ENCODE measurements at places on chromosomes 3 and 15.

GRCh38 chr3:107953722-107954121 is 137.1 kb downstream of the CD47 start:
- no peak for DNase-seq

DNA sequence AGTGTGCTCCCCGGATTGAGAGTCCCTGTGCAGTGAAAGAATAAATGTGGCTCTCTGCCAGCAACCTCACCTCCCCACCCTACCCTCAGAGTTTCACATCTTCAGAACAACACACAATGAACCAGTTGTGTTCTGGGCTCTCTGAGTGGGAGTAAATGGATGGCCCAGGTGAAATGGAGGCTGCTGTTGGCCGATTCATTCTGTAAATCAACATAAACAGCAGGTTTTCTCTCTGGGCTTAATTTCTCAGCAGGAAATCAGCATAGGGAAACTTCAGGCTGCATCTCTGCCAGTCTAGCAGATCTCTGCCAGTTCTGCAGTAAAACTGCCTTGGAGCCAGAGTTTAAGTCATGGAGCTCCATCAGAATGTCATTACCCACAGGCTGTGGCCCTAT is 54.6 kb upstream of the FURIN start:
- no peak for DNase-seq

GRCh38 chr15:61130950-61131942 is 97.9 kb downstream of the RORA start:
- no peak for DNase-seq

DNA sequence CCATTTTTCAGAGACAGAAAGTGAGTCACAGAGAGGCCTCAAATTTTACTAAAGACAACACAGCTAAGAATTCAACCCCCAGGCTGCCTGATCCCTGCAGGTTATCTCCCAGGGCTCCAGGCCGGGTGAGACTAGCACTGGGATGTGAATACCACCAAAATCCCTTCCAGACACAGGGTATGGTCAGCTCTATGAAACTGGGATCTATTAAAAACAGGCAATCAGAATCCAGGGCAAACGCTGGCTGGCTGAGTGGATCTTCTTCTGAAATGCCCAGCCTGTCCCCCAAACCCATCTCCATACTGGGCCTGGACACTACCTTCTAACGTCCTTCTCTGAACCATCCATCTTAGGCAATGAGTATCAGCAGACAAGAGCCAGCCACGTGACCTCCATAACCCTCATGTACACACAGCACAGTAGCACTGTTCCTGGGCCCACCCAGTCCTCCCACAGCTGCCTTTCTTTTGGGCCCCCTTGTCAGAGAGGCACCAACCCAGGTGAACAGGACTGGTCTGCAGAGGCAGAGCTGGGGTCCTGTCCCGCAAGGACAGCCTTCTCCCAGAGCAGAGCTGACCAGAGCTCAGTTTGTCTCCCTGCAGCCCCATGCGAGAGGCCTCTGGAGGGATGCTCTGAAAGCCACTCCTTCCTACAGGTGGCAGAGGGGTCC is 1.9 kb downstream of the RAB6B start:
- no peak for DNase-seq

DNA sequence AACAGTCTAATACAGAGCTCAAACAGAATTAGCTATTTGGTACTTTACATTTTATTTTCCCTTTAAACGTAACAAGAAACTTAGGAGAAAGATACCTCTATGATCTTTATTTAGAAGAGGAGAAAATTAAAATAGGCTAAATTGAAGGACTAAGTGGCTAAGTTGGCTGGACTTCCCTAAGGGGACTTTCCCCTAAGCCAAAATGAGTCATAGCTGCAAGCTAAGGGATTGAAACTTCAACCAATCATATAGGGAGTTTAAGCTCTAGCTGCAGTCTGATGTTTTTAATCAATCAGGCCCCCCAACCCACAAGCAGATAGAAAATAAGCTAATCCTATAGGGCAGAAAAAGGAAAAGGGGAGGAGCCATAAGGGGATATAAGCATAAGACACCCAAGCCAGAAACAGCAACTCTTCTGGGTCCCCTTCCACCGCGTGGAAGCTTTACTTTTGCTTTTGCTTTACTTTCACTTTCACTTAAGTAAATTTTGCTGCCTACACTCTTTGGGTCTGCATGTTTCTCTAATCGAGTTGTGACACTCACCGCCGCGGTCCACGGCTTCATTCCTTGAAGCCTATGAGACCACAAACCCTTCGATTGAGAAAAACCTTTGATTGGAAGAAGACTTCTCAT is 1108.5 kb upstream of the EPHA6 start:
- DNase-seq, result peak; percentile 12

DNA sequence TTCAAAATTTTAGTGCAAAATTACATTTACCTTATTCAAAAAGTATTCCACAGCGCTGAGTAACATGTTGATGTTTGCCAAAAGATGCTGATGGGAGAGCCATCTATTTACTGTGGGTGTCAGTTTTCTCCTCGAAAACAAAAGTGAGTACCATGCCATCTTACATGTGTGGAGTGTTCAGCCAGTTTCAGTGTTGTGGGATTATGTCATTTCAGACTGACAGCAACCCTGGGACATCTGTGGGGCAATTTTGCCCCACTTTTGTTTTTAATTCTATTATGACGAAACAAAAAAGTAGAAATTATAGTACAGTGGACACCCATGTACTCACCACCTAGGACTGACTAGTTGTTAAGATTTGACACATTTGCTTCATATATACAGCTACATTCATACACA is 19.6 kb downstream of the SLCO3A1 start:
- DNase-seq, result no peak

DNA sequence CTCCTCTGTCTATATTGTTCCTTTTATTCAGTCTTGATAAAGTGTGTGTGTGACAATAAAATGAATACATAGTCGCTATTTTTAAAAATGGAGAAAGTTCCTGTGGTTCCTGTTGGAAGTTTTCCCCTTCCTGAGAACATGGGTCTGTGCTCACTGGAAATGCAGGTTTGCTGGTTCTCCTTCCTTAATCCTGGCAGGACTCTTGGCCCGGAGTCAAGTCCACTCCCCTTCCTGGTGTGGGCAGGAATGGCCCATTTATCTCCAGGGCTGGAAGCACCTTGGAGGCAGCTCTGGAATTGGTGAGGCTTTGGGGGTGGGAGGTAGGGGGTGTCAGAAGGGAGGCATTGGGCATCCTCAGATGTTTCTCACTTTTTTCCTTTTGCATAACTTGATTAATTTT is 30.1 kb downstream of the FOXL2 start:
- no peak for DNase-seq

- no peak for DNase-seq
These were observed 92.0 kb upstream of the TRIM42 start for GRCh38 chr3:140585828-140586227.

DNA sequence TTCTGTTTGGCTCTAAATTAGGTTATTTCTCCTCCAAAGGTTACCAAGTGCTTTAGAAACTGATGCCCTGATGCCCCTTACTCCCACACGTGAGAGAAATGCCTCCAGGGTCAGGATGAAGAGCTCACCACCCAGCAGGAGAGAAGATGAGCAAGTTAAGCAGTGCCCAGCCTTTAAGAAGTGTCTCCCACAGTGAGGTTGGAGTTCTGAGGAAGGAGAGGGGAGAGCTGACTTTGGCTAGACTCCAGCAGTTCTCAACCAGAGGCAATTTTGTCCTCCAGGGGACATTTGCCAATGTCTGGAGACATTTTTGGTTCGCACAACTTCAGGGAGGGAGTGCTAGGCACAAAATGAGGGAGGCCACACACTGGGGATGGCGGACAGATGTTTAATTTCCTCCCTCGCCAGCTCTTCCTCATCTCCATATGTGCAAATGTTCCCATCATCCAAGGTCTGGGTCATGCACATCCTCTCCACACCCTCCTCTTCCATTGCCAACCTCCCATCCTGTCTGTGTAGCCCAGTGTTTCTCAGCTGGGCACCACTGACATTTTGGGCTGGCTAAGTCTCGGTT is 50.6 kb upstream of the SLC7A14 start:
- DNase-seq, result no peak

- peak; percentile 9 for DNase-seq
These were observed 137.7 kb downstream of the BBX start for GRCh38 chr3:107660306-107660976.

DNA sequence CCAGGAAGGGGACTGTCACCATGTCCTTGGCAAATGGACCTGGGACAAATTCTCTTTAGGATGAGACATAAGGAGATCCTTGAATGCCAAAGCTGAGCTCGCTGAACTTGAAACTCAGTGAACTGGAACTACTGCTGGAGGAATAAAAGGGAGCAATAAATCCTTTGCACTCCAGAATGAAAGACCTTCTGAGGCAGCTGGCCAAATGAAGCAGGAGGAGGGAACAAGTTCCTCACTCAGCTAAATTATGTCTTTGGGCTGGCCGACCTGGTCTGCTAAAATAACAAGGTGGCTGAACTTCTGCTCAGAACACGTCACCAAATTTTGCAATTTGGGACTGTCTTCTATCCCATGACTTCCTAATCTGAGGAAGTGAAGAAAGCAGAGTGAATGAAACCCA is 314.7 kb downstream of the LPP start:
- DNase-seq, result no peak

GRCh38 chr15:68852461-68852860 is 31.8 kb upstream of the ANP32A start:
- no peak for DNase-seq

DNA sequence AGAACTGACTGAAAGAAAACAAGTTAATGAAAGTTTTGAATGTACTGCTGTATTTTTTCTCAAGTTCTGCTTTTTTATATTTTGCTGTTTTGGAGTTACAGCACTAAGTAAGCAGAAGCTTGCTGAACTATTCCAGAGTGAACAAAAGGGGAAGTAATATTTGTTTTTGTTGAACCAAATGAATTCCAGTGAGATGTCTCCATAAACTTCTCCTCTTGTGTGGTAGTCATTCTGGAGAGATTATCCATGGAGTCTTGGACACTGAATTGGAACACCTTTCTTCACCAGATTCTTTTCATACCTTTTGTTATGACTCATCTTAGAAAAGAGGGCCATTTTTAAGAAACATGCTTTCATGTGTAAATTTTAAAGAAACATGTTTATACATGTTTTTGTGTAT is 8.8 kb downstream of the ANKUB1 start:
- DNase-seq, result no peak

DNA sequence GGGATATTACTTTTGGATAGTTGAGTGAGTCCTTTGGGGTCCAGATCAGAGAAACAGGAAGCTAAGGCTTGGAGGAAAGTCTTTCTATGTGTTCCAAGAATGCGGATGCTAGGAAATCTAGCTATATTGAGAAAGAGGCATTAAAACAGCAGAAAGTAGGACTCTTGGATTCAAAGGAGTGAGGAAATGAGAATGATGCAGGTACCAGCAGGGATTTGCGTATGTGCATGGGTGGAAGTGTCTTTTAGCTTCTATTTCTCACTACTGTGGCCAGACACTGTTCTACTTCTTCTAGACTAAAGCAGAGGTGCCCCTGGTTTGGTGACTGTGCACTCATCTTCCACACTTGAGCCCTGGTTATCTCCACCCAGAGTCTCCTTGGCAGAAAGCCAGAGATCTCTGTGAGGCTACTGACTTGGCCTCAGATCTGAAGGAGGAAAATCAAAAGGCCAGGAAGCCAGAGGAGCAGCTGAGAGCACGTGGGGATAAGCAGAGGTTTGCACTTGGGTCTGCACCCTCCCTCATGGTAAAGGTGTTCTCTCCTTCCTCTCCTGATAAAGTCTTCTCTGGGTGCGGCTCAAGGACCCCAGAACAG is 44.3 kb downstream of the ATP2B2 start:
- DNase-seq, result no peak

GRCh38 chr15:63447017-63447676 is 57.2 kb upstream of the USP3 start:
- DNase-seq, result no peak

GRCh38 chr15:72037321-72037720 is 80.6 kb downstream of the MYO9A start:
- DNase-seq, result no peak

DNA sequence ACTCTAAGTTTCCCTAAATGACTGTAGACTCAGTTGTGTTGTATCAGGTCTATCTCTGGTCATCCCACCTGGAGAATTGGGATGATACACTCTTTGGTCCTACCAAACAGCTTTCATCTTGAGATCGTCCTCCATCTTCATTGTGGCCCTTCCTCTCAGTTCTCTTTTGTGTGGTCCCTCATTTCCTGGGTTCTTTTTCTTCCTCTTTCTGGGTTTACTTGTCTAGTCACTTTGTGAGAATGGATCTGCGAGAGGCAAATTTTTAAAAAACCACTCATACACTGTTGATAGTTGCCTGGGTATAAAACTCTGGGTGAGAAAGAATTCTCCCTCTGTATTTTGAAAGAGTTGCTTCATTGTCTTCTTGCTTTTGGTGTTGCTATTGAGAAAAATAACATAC is 6.0 kb upstream of the AMOTL2 start:
- no peak for DNase-seq

- DNase-seq, result no peak
These were observed 445.4 kb downstream of the EPHB1 start for GRCh38 chr3:135240426-135240825.

DNA sequence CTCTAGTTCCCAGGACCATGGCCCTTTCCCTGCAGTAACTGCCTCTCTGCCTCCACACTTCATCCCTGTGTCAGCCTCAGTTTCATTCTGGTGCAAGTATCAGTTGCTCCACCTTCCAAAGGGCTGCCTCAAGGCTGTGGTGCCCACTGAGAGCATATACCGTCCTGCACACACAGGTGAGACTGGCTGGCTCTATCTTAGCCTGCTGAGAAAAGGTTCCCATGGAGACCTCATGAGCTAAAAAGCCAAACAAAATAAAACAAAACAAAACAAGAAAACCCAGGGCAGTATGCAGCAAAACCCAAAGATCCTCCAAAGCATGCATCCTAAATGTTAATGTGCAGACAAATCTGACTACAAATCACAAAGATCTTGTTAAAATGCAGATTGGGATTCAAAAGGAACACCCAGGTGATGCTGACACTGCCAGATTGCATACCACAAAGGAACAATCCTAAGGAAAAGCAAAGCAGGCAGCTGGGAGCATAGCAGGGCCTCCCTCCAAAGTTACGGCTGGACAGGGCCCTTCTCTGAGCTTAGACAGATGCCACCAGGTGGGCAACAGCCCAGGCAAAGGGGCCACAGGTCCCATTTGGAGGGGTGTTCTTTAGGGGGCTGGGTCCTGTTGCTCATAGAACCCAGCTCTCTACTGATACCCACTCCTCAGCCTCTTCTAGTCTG is 76.3 kb upstream of the SLCO2A1 start:
- DNase-seq, result no peak

DNA sequence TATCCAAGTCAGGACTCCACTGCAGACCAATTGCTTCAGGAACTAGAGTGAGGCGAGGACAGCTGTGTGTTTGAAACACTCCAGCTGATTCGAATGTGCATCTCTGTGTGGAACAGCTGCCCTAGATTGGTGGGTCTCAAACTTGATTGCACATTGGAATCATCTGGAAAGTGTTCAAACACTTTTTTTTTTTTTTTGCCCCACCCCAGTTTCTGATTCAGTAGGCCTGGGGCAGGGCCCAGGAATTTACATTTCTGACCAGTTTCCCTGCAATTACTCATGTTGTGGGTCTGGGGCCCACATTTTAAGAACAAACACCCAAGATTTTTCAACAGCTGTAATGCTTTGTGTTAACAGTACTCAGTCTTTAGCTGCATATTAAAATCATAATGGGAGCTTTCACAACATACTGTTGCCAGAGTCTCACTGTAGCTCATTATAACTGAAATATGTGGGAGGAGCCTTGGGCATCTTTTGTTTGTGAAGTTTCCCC is 156.6 kb downstream of the NR1D2 start:
- no peak for DNase-seq

GRCh38 chr3:128041344-128041743 is 10.9 kb upstream of the SEC61A1 start:
- no peak for DNase-seq

GRCh38 chr15:87268675-87269074 is 987.9 kb downstream of the NTRK3 start:
- DNase-seq, result no peak

- DNase-seq, result no peak
These were observed 59.7 kb downstream of the DPH6 start for GRCh38 chr15:35486296-35486695.

Data from CD4-positive, alpha-beta T cell treated with Interleukin-6 at 100 ng/mL for 8 hours (primary cell).